Lung (tissue), 17 donors: ENCODE measurements at places on chromosomes 6 and 20.

DNA sequence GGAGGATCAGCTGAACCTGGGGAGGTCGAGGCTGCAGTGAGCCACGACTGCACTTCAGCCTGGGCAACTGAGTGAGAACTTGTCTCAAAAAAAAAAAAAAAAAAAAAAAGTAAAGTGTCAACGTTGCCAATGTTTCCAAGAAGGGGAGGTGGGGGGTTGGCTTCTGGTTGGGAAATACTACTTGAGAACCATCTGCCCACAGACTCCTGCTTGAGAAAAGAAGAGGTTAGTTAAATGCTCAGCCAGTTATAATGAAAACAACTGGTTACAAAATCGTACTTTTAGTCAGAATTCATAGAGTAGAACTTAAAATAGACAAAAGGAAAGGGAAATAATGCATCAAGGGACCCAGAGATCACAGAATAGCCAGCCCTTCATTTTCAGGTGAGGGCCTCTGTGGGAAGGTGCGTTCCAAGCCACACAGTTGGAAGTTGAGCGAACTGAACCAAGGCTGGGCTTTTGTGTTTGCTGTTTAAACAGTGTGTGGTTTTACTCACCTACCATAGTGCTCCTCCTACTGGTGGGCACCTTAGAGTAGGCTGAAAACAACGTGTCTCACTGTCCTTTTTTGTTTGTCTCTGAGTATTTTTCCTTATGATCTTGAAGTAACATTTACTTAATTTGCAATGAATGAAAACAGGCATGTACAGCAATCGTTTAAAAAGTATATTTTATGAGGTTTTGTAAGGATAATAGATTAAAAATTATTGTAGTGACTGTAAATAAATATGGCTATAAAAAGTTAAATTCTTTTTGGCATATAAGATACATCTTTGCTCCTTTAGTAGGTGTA lies 200.7 kb downstream of the BCAS1 start:
- DNase-seq, result peak; percentile 57

DNA sequence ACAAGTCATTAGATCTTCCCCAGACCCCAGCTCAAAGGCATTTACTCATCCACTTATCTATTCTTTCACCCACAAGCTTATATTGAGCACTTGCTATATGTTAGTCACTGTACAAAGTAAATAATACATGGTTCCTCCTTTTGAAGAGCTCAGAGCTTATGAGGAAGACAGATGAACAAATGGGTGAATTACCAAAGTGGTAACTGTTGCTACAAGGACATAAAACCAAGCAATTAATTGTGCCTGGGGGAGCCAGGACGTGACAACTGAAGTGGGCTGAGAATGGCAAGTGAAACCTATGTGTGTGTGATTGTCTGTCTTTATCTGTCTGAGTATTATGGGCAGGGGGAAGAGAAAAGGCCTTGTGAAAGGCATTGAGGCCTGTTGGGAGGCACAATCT lies 45.6 kb upstream of the AKIRIN2 start:
- no peak for DNase-seq

GRCh38 chr20:12984069-12984765 lies 24.6 kb upstream of the SPTLC3 start:
- no peak for DNase-seq

DNA sequence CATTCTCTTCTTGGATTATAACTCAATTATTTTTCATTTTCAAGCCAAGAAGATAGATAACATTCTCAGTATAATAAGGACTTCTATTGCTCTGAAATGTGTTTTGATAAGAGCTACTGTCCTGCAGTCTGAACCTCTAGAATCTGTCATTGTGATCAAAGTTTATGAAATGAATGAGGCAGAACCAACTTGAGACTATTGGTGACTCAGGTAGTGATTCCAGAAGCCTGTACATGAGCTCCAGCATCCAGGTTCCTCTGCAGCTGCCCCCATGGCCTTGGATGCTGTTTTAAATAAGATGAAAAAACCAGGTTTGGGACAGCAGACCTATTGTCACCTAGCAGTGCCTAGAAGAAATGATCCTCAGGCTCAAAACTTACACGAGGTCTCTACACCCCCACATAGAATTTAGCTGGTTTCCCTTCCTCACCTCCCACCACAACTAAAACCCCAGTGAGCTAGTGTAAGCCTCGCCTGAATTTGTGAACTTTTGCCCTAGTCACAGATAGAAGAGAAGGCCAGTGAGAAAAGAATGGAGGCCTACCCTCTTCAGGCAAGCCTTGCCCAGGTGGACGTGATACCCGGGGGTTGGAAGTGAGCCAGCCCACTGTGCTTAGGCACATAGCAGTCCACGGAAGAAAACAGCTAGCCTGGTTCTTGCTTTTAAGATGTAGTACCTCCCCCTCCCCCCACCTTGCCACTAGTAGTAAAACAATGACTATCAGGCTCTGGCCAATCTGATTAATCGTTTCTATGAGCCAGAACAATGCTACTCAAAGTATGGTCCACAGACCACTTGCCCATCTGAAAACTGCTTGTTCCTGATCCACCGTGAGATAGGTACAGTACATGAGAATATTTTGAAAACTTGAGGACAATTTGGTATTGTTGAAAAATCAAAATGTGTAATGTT lies 73.0 kb upstream of the SYNJ2 start:
- no peak for DNase-seq

DNA sequence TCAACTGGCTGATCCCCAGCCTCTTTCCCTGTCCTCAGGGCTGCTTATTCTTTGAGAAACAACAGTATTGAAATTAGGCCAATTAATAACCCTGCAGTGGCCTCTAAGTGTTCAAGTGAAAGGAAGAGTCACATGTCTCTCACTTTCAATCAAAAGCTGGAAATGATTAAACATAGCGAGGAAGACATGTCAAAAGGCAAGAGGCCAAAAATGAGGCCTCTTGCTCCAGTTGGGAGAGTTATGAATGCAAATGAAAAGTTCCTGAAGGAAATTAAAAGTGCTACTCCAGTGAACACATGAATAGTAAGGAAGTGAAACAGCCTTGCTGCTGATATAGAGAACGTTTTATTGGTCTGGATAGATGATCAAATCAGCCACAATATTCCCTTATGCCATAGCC lies 131.5 kb downstream of the MACROD2 start:
- DNase-seq, result no peak

DNA sequence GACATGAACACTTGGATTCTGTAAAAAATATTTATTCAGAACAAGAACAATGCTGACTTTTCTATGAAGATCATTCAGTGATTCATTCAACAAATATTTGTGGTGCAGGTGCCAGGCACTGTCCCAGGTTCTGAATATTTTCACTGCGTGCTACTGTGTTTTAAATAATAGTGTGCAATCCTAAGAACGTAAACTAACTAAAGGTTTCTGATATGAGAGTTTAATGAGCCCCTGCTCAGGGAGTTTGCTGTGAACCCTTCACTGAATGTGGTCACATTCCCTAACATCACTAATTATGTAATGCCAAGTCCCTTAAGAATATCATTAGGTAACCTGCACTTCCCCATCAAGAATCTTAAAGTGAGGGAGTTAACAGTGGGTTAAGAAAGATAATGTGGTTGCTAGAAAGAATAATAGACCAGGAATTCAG lies 1.7 kb upstream of the TMEM170B start:
- peak; percentile 43 for DNase-seq

DNA sequence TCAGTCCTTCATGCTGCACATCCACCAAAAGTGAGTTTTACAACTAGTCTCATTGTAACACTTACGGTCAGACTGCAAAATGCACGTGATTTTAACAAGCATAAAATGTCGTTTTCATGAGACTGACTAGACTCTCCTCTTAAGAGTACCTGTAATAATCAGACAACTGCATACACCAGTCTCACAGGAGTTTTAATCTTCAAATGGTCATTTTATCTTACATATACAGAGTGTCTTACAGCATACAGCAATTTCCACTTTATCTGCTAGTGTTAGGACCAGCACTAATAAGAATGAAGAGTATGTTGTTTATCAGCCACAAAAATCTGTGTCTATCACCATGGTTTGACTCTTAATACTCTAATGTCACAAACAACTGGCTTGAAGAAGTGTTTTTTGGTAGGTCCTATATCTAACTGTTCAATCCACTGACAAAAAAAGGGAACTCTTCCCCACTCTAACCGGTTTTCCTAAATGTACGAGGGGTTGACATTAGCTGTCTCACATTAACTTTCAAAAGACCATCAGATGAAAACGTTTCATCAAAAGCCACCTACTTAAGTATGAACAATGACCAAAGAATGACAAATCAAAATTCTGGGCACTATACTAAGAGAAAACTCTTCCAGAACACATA lies 1.5 kb upstream of the ASF1A start:
- no peak for DNase-seq

- DNase-seq, result no peak
Observed at GRCh38 chr6:169545982-169546381, 155.8 kb downstream of the WDR27 start.

GRCh38 chr6:151095538-151096254 lies 144.1 kb upstream of the AKAP12 start:
- DNase-seq, result no peak

DNA sequence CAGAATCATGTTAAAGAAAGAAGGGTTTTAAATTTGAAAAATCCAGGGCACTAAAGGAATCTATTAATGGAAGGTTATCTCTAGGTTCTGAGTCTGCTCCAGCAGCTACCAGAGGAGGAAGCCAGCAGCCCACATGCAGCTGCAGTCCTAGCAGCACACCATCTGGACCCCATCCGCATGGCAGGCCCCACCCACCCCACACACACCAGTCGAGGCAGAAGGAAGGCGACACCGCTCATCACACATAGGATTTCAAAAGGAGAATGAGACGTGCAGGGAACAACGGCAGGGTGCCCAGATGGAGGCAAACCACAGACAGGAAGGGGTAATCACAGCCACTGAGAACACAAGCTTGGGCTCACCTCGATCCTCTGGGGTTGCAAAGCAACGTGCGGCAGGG lies 78.9 kb downstream of the GINS1 start:
- peak; percentile 27 for DNase-seq

GRCh38 chr6:75084018-75084417 lies 121.8 kb downstream of the COL12A1 start:
- no peak for DNase-seq

DNA sequence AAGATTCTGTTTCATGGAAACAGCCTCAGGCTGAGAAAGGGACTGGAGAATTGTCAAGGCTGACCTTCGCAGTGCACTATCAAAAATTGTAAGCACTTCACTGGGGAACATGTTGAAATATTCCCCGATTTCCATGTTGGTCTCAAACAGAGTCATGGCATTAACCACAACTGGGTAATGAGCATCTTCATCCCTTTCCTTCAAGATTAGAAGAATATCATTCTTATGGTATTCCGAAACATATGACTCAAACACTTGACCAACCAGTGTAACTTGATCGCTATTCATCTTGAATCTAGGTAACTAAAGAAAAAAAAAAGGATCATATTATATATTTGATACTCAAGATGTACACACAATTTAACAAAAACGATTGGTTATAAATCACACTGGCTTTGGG lies 3.5 kb downstream of the MCM9 start:
- no peak for DNase-seq

DNA sequence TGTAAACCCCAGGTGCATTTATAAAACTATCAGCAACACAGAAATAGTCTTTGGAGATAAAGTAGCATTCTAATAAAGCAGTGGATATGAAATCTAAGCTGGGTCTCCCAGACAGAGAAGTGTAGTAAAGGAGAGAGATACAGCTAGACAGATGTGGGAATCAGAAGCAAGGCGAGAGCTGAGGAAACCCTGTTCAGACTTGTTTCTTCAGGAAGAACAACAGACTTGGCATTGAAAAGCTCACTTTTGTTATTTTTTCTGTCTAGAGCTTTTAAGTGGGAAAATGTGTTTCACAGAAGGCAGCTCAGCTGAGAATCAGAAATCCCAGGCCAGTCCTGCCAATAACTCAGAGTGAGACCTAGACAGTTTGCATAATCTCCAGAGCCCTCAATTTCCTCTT lies 52.9 kb downstream of the SLC35B3 start:
- no peak for DNase-seq

DNA sequence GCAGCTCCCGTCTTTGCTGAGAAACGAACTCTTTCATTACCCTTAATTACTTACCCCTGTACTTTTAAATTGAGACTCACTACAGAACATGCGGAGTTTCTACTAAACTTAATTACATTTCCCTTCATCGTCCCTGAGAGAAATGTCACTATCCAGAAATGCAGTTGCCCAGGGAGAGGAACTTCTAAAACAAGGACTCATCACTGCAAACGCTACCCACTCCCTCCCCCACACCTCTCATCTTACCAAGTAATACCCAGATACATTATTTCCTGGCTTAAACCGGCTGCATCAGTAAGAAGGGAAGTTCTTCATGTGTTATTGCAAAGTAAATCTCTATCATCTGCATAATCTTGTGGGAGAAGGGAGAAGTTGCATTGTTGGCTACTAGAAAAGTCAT lies 138.3 kb downstream of the IPCEF1 start:
- DNase-seq, result peak; percentile 21
